Activated CD8-positive, alpha-beta memory T cell treated with anti-CD3 and anti-CD28 coated beads for 1 hour (primary cell): ENCODE measurements at places on chromosomes 5 and 9.

DNA sequence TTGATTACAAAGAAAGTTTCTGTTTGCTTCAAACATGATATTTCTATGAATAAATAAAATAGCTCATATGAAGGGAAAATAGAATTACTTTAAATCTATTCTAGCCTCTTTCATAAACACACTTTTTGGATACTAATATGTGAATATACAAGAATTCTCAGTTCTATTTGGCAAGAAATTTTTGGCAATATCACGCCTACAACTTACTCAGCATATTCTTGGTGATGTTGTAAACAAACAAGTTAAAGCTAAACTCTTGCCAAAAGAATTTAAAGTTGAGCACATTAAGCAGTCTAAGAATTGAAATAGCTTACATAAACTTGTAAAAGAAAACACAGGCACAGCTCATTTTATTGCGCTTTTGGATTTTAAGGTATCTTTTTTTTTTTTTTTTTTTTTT lies 209.8 kb downstream of the CDH12 start:
- DNase-seq, result no peak

- DNase-seq, result no peak
These were observed 57.8 kb upstream of the SPINK5 start for GRCh38 chr5:148005788-148006520.

- no peak for DNase-seq
These were observed 171.9 kb downstream of the KDM4C start for GRCh38 chr9:6929441-6930215.

- no peak for DNase-seq
These were observed 60.1 kb downstream of the BOD1 start for GRCh38 chr5:173556142-173557028.

DNA sequence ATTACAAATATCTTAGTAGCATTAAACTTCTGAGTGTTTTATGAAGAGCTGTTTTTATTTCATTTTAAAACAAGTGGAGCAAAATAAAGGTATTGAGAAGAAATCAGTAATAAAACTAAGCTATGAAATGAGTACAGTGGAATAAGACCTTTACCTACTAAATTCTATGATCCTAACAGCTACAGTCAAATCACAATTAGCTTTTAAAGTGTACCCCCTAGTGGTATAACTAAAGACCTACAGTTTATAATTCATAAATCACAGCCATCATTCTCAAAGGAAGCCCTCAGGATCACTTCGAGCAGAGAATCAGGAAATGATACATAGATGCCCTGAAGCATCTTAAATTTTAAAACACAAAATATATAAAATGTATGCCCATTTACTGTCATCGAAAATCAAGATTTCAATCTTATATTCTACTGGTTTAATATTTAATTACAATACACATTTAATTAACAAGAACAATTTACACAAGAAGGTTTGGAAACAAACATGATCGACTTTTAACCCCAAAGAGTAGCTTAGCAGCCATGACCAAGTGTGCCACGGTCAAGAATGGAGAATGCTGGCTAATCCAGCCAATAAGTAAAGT lies 12.3 kb downstream of the CCNH start:
- DNase-seq, result no peak
